Aorta (tissue), 5 donors: ENCODE measurements at places on chromosomes 6 and 20. TPM values are rescaled to one million over a fixed set of nuclear protein-coding genes. Genes with fewer than 3 reads are reported as not detected.

DNA sequence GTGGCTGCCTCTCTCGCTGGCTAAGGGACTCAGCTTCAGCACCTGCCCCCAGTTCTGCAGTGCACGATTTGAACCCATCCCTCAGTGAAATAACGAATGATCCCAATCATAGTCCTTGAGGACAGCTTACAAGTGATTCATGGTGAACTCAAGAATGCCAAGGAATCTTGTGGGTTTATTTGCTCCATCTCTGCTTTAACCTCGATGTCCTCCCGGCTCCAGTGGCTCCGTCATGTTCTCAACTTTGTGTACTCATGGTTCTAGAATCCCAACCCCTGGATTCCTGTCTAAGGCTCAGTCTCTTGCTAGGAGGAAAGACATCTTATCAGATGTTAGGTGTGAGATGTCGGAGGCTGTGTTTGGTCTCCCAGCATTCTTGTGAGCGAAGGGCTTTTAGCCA, 29.0 kb upstream of the GTSF1L start:
- no peak overlapping the region for H3K27ac ChIP-seq
- no peaks in the 10 kb centered on the region for H3K4me1 ChIP-seq
- no peaks in the 10 kb centered on the region for H3K27me3 ChIP-seq
- DNase-seq, result no peak

DNA sequence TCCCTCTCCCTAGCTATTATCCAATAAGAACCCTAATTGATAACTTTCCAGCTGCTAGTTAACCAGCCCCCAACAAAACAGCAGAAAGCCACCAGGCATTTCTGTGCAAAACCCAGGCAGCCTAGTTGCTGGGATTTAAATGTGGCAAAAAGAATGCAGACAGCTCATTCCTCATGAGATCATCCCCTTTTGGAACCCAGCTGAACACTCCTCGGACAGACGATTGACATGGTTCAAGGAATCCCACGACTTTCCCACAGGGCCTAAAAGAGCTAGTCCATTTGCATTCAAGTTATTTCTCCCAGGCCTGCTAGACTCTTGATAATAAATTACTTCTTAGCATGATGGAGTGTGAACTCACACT, 24.0 kb downstream of the JAG1 start:
- H3K36me3 ChIP-seq, result peaks cover 10% of the 10 kb centered on the region
- DNase-seq, result no peak
- H3K4me3 ChIP-seq, result no peak overlapping the region
- peak overlapping the region; percentile 92 for H3K27ac ChIP-seq

DNA sequence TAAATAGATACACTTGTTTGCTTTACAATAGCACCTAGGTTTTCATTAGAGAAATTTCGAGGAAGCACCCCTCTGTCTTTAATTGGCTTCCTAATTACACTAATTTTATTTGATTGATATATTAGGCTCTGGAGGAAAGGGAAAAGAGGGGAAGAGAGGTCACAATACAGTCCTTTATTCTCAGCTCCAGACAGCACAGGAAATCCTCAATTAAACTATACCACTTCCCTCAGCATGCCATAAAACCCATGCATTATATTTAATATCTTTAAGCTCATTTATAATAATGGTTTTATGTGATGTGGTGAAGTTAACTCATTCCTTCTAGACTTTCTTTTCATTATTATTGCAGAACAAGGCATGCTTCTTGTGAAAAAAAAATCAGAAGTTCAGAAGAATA, 17.7 kb upstream of the PDE7B start:
- DNase-seq, result no peak
- no peaks in the 10 kb centered on the region for H3K4me1 ChIP-seq
- no peak overlapping the region for H3K4me3 ChIP-seq
- H3K27me3 ChIP-seq, result no peaks in the 10 kb centered on the region
- no peak overlapping the region for H3K27ac ChIP-seq
- no peaks in the 10 kb centered on the region for H3K36me3 ChIP-seq

DNA sequence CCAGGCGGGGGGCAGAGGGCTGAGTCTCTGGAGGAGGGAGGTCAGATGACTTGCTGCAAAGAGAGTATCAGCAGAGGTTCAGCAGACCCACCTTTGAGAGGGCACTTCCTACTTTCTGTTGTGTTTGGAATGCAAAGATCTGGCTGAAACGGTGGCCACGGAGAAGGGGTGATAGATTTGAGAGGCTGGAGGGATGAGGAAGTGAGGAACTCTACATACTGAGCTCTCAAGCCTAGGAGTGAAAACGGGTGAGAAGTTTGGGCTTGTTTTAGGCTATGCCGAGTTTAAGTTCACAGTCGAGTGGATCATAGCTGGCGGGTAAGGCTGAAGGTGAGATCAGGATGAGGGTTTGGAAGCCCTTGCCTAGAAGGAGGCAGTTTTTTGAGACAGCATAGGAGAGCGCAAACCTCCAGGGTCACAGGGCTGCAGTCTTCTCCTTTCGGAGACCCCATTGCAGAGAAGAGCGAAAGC, 477 bp upstream of the ITPA start:
- H3K27ac ChIP-seq, result no peak overlapping the region
- peak overlapping the region; percentile 52 for H3K4me3 ChIP-seq
- H3K4me1 ChIP-seq, result no peaks in the 10 kb centered on the region
- no peak for DNase-seq

DNA sequence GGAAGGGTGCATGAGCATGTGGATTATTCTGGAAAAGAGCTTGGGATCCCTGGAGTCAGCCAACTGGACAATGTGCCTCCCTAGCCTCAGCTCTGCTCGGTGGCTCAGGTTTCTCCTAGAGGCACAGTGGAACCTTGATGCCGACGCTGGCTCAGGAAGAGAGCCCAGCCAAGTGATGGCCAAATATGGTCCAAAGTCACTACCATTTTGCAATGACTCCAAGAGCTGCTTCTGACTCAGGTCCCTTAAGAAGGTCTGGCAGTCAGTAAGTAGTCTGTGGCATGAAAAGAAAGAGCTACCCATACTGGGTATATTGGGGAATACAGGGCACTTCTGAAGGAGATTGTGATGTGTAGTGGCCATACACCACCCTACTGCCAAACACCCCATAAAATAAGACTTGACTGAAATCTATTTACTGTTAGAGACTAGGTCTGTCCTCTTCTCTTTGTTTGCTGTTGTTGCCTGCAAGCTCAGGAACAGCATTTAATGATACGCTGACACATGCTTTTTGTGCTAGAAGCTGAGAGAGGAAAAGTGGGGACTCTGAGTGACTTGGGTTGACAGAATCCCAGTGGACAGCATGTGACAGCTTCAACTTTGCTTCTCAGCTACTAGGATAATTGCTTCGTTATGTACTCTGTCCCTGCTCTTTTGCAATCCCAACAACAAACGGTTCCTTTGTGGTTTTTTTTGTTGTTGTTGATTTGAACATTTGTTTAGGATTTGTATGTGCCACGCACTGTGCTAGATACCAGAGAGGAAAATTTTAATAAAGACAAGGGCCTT, 30.3 kb upstream of the OGFRL1 start:
- no peaks in the 10 kb centered on the region for H3K4me1 ChIP-seq
- no peaks in the 10 kb centered on the region for H3K27me3 ChIP-seq
- DNase-seq, result no peak
- no peak overlapping the region for H3K4me3 ChIP-seq
- H3K27ac ChIP-seq, result no peak overlapping the region

GRCh38 chr6:17101422-17102257, at the start of gene STMND1:
Gene STMND1 (plus strand): TSS chr6:17102050. CDS start chr6:17102258, 208 bp downstream.
- peak; percentile 53 for DNase-seq
- no peaks in the 10 kb centered on the region for H3K4me1 ChIP-seq
- no peak within 1 kb of the TSS for H3K4me3 ChIP-seq
- no peaks in the 10 kb centered on the region for H3K36me3 ChIP-seq

IL17A gene
- total RNA-seq, result not detected

- no peaks in the 10 kb centered on the region for H3K36me3 ChIP-seq
- H3K27ac ChIP-seq, result no peak overlapping the region
- no peaks in the 10 kb centered on the region for H3K27me3 ChIP-seq
- no peak for DNase-seq
Observed at GRCh38 chr6:43967719-43968091, 159.5 kb downstream of the MRPL14 start.

PPP1R3G gene
- 1.7 TPM for total RNA-seq

GRCh38 chr20:15835811-15836210, 737.4 kb downstream of the KIF16B start:
- H3K27me3 ChIP-seq, result no peaks in the 10 kb centered on the region
- H3K27ac ChIP-seq, result no peak overlapping the region

NOX3 gene
- not detected for total RNA-seq

BPIFB2 gene
- not detected for total RNA-seq

DNA sequence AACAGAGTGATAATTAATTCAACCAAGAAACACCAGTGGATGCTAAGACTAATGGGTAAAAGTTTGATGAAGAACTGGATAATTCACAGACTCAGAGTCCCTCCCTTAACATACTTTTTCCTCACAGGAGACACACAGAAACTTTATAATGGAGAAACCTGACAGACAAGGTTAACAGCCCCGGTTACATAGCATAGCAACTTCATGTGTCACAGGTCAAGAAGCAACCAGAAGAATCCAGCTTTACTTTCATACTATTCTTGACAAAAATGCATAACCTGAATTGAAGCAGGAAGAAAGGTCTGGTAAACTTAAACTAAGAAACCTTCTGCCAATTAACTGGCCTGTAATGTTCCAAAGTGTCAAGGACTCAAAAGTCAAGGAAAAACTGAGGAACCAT, 375.9 kb downstream of the RNF144B start:
- H3K27me3 ChIP-seq, result no peaks in the 10 kb centered on the region
- H3K4me3 ChIP-seq, result no peak overlapping the region
- no peaks in the 10 kb centered on the region for H3K4me1 ChIP-seq
- H3K27ac ChIP-seq, result no peak overlapping the region
- no peak for DNase-seq

- no peaks in the 10 kb centered on the region for H3K27me3 ChIP-seq
- no peak overlapping the region for H3K27ac ChIP-seq
- DNase-seq, result peak; percentile 38
Observed at GRCh38 chr6:71584712-71585436, 296.3 kb downstream of the OGFRL1 start.

SLC4A11 gene
- total RNA-seq, result 0.63 TPM

DNA sequence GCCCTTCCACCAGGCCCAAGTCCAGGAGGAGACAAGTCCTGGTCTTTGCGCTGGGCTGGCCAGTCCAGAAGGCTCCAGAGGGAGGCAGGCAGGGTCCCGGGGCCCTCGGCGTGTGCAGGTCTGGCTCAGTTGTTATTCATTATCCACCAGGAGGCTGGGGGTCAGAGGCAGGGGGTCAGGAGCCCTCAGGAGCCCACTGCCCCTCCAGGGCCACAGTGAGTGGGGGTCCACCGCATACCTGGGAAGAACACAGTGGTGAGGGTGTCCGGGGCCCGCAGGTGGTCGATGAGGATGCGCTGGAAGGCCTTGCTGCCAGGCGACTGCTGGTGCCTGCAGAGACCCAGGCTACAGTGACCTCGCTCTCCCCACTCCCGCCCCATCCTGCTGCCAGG, 4.4 kb upstream of the C20orf144 start:
- H3K4me1 ChIP-seq, result no peaks in the 10 kb centered on the region
- H3K27ac ChIP-seq, result no peak overlapping the region
- no peaks in the 10 kb centered on the region for H3K27me3 ChIP-seq

- H3K4me3 ChIP-seq, result no peak overlapping the region
- H3K27ac ChIP-seq, result no peak overlapping the region
- no peaks in the 10 kb centered on the region for H3K36me3 ChIP-seq
- no peaks in the 10 kb centered on the region for H3K27me3 ChIP-seq
- no peak for DNase-seq
Observed at GRCh38 chr6:2035826-2036709, 209.3 kb downstream of the GMDS start.

DNA sequence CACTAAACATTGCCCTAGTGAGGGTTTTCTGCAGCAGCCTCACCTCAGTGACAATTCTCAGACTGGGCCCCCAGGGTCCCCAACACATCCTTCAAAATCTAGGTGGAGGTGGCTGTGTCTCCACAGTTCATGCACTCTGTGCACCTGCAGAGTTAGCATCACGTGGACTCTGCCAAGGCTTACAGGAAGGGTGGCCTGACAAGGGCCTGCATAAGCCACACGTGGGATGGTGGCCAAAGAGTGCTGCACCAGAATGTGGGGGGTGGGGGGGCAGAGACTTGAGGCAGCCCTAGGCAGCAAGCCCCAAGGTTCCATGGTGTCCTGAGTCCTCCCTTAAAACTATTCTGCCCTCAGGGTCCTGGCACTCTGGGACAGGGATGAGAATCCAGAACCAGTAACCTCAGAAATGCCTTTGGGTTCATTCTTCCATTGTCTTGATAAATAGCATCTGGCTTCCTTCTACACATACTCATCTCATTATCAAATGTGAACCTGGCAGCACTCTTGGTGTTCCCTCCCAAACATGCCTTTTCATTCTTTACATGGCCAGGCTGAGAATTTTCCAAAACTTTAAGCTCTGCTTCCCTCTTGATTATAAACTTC, 1.6 kb upstream of the SERPINB1 start:
- no peaks in the 10 kb centered on the region for H3K36me3 ChIP-seq
- H3K27me3 ChIP-seq, result no peaks in the 10 kb centered on the region
- no peaks in the 10 kb centered on the region for H3K4me1 ChIP-seq
- no peak for DNase-seq

- H3K4me1 ChIP-seq, result no peaks in the 10 kb centered on the region
- no peak overlapping the region for H3K4me3 ChIP-seq
- no peak for DNase-seq
Observed at GRCh38 chr6:70508953-70509352, 57.8 kb upstream of the SDHAF4 start.

PAK5 gene
- total RNA-seq, result 0.33 TPM

SLC17A9 gene
- total RNA-seq, result 18.5 TPM

DNA sequence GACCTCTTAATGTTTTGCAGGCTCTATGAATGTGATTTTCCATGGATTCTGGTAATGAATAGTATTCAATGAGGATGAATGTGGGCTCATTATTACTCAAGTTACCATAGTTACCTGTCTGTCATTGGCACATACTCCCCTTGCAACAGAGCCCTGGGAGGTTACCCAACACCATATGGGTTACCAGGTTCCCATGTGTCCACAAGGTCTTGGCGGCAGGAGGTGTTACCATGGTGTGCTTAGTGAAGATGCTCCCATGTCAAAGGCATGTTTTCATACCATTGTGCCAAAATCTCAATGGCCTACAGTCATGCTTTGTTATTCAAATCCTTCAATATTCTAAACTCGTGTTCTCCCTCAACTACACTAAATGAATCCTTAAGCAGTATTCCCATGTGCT, 232.5 kb downstream of the HDGFL1 start:
- H3K27ac ChIP-seq, result no peak overlapping the region
- no peaks in the 10 kb centered on the region for H3K36me3 ChIP-seq
- no peaks in the 10 kb centered on the region for H3K27me3 ChIP-seq
- no peak overlapping the region for H3K4me3 ChIP-seq

PLCB4 gene
- total RNA-seq, result 18.1 TPM

OSTM1 gene
- total RNA-seq, result 68.3 TPM

- H3K27me3 ChIP-seq, result no peaks in the 10 kb centered on the region
- no peak overlapping the region for H3K27ac ChIP-seq
- no peaks in the 10 kb centered on the region for H3K36me3 ChIP-seq
- H3K4me1 ChIP-seq, result no peaks in the 10 kb centered on the region
- no peak overlapping the region for H3K4me3 ChIP-seq
Observed at GRCh38 chr20:22962567-22963439, 72.3 kb upstream of the SSTR4 start.

LY6G6F gene
- total RNA-seq, result not detected

- no peak overlapping the region for H3K27ac ChIP-seq
- no peaks in the 10 kb centered on the region for H3K36me3 ChIP-seq
- DNase-seq, result no peak
- H3K4me3 ChIP-seq, result no peak overlapping the region
Observed at GRCh38 chr6:53418288-53418687, 69.5 kb upstream of the ELOVL5 start.

PACSIN1 gene
- 0.84 TPM for total RNA-seq

GRCh38 chr6:161583584-161583983, 309.7 kb upstream of the AGPAT4 start:
- H3K27me3 ChIP-seq, result no peaks in the 10 kb centered on the region
- DNase-seq, result no peak
- H3K27ac ChIP-seq, result no peak overlapping the region
- H3K4me3 ChIP-seq, result no peak overlapping the region
- no peaks in the 10 kb centered on the region for H3K4me1 ChIP-seq

SYCP2L gene
- 1.3 TPM for total RNA-seq
